CD4-positive, alpha-beta T cell treated with Interleukin-21 for 1 hour (primary cell): ENCODE measurements at places on chromosomes 3 and 15.

DNA sequence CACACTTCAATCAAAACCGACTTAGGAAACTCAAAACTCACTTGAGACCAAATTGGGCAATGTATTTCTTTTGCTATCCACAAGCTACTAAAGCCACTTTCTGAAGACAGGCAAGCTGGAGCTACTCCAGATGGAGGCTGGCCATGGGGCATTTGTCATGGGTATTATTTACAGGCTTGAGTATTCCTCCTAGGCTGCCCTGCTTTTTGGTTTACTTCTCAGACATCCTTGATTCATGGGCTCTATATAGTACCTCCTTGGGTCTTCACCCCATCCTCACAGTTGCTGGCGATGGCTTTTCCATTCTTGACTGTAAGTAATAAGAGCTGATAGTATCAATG lies 18.6 kb upstream of the SYNM start:
- DNase-seq = no peak

- no peak for DNase-seq
Observed at GRCh38 chr15:77616072-77616471, 16.6 kb downstream of the LINGO1 start.

DNA sequence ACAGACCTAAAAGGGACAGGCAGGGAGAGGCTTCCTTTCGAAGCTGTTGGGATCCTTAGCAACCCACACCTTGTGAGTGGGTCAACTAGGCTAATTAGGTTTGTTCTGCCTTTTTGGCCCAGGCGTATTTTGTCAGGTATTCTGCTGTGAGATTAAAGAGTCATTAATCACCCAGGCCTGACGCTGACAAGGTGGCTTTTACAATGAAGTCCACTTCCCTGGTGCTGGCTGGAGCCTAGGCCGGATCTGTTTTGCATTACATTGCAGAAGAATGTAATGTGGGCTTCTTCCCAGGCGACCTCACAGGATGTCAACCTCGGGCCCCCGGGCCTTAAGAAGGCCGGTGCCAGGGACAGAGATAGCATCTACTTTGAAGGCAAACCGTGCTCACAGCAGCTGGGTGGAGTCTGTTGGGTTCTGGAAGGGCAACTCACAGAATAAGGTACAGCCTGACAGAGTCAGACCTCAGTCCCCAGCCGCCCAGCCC lies 76.9 kb downstream of the HES1 start:
- no peak for DNase-seq

GRCh38 chr3:155232605-155233004 lies 60.9 kb downstream of the STRIT1 start:
- DNase-seq = no peak

DNA sequence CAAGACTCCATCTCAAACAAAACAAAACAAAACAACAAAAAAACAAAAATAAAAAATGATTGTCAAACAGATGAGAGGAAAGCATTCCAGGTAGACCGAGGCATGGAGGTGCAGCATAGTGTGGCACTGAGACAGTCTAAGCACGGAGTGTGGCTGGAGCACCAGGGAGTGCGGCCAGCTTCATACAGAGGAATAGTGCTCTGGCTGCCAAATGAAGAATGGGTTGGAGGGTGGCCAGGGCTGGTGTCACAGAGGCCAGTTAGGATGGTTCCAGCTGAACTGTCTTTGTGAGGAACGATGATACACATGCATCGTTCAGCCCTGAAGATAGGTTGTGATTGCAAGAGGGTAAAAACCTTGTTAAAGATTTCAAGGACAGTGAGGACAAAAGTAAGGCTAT lies 28.3 kb downstream of the MITF start:
- no peak for DNase-seq

DNA sequence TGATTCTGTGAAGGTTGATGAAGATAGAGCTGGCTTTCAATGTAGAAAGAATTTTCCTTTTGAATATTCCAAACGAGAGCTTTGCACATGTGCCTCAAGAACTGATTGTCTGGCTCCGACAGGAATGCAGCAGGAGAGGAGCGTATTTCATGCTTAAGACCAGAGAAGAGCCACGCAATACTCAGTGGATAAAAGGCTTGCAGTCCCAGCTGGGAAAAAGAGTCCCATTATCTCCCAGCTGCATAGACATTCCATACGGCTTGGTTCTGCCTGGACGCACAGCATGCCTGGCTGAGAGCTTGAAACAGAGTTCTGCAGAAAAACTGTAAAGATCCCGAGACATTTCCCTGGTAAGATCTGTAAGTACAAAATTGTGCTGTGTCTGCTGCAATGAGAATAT lies at the start of gene CNTN6:
CNTN6 (plus strand) TSS at position 254 of the 400 bp plus-strand sequence. CDS start 54,985 bp downstream, outside the sequence.
- no peak for DNase-seq

DNA sequence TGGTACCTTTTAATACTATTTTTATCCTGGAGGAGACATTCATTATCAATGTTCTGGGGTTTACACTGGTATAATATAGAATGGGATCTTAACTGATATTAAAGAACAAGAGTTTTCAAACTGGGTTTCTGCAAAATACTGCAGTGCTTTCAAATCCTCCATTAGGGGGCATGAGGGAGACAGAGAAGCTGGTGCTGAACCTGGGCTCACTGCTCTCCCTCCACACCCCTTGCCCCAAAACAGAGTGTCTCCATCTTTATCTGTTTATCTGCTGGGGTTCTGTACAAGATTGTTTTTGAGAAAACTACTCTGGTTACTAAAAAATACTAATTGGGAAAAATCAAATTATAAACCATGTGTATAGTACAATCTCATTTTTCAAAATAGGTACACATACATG lies 41.7 kb downstream of the CADPS start:
- DNase-seq = no peak

GRCh38 chr3:100268156-100268555 lies 7.4 kb downstream of the TBC1D23 start:
- no peak for DNase-seq

DNA sequence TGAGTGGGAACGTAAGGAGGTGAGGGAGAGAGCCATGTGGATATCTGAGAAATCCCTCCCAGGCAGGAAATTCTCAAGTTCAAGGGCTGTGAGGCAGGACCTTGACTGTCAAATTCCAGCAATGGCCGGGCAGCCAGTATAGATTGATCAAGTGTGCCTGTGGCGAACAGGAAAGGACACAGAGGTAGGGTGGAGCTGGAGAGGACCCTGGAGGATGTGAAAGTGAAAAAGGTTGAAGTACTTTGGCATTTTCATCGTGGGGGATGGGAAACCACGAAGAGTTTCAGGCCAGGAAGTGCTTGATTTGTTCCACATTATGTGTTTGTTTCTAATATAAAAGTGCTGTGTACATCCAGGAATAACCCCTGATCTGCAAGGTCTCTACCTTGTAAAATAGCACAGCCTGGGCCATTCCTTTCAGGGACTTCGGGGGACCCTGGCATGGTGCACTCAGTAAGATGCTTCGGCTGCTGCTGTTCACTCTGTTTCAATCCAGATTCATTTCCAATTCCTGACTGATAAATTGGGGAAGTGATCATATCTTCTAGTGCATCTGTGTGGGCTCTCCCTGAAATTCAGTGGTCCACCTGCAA lies 156.6 kb downstream of the MCTP2 start:
- no peak for DNase-seq

GRCh38 chr3:41489231-41489630 lies 289.9 kb downstream of the CTNNB1 start:
- DNase-seq = no peak

DNA sequence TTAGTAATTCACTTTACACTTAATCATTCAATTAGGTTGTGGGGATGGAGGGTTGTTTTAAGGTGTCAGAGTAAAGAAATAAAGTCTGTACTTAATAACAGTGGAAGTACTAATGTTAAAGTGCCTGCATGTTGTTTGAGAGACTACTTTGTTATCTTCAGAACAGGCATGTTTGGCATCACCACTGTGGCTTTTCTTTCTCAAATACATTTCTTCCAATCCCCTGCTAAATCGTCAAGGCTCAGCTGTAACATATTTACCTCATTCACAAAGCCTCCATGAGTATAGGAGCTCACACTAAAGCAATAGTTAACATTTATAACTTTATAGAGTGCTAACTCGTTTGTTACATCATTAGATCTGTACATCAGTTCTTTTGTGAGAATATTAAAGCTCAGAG lies 2.6 kb downstream of the TIMMDC1 start:
- no peak for DNase-seq

DNA sequence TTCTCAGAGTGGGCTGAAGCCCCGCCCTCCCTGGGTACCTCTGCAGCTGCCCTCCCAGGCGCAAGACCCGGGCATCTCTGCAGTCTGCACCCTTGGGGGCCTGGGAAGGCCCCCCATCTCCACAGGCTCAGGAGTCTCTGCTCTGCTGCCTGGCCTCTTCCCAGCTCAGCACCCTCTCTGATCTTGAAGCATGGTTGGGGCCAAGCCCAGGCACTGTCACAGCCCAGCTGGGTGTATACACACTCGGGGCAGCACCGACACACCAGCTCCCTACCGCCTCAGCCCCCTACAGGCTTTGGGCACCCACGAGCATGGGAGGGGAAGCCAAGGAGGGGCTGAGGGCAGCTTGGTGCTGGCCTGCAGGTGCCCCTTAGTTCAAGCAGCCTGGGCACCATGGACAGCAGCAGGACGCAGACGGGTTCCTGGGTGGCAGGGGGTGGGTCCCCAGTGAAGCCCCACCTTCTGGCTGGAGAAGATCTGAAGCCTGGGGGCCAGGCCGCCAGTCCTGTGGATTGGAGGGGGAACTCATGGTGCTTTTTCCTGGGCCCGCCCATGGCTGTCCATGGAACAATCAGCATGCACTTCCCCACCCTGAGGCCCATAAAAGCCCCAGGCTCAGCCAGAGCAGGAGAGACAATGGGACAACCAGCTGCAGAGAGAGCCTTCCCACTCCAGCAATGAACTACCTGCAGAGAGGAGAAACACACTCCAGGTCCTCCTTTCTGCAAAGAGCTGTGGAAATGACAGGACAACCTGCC lies 170.6 kb downstream of the TJP1 start:
- no peak for DNase-seq

GRCh38 chr15:37094333-37094914 lies 5.9 kb downstream of the MEIS2 start:
- DNase-seq = no peak

DNA sequence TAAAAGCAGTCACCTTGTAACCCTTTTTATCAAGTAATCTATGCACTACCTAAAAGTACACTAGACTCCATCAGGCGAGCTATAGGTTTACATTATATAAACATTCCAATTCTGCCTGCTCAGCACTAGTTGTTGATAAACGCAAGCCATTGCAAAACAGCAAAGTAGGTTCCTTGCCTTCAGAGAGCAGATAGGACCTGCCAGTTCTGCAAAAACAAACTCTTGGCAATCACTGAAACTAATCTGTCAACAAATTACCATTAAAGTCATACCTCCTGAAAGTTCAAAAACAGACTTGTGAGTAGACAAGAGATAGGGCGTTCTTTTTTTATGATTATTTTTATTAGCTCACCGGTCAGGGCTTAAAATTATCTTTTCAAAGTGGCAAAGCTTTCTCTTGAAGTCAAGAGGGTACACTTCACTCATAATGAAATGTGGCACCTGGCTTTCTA lies 392.5 kb downstream of the FOXP1 start:
- DNase-seq = no peak

GRCh38 chr15:89085289-89085926 lies 2.8 kb upstream of the ABHD2 start:
- DNase-seq = no peak
